Memory B cell (primary cell): ENCODE measurements at places on chromosomes 7 and 10.
A peak's percentile ranks its signal among the peaks of the same experiment; 100 is the strongest.

- H3K27me3 ChIP-seq, result no peaks in the 10 kb centered on the region
- no peak overlapping the region for H3K4me3 ChIP-seq
- DNase-seq, result no peak
- no peak overlapping the region for H3K27ac ChIP-seq
Observed at GRCh38 chr7:24874791-24875190, 105.2 kb downstream of the OSBPL3 start.

DNA sequence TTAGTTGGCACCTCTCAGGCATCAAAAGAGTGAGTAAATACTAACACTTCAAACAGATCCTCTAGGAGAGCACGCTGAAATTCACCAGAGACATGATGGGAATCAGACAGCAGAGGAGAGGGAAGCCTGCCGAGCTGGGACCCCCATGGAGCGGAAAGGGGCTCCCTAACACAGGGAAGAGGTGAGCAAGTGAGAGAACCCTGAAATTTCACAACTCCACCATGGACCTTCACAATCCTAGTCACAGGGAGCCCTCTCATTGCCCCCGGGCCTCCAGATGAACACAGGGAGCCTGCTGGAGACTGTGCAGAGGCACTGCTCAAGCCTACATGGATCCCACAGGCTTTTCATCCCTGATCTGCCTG, 59.2 kb upstream of the ANTXRL start:
- peaks cover 17% of the 10 kb centered on the region for H3K36me3 ChIP-seq
- H3K4me1 ChIP-seq, result peaks cover 4% of the 10 kb centered on the region
- peaks cover under 1% of the 10 kb centered on the region for H3K27me3 ChIP-seq
- DNase-seq, result no peak
- no peak overlapping the region for H3K4me3 ChIP-seq
- no peak overlapping the region for H3K27ac ChIP-seq

DNA sequence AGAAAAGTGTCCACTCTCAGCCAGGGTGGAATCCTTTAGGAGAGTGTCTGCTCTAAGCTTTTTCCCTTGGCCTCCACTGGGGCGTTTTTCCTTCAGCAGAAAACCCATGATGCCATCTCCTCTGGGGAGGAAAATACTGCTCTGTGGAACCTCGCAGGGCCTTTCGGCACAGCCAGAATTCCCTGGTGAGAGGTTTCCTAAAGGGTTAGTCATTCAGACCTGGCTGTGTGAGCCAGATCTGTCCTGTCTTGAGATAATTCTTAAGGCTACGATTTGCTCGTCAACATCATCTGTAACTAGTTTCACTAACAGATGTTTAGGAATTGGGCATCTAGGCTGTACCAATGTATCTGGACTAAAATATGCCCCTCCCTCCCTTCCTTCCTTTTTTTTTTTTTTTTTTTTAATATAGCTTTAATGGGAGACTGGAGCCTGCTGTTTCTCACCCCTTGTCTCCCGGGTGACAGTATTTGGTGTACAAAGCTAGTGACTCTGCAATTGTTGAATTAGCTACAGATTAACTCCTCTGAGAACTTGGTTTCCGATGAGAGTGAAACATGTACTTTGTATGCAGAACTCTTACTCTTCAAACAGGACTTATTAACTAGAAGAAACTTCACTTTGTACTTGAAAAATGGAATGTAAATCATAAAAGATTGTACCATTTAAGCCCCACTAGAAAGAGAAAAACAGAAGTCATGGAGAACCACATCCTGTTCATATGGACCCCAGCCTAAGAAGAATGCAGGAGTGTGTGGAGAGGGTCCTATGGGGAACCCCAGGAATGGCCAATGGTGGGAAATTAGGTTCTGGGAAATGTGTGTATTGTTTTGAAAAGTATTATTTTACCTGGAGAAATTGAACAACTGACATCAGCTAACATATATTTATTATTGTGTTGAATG, 230.9 kb downstream of the CAMK1D start:
- no peak overlapping the region for H3K4me3 ChIP-seq
- peaks cover 34% of the 10 kb centered on the region for H3K4me1 ChIP-seq
- peak overlapping the region; percentile 39 for H3K27ac ChIP-seq
- no peak for DNase-seq
- no peaks in the 10 kb centered on the region for H3K27me3 ChIP-seq

- no peak overlapping the region for H3K4me3 ChIP-seq
- H3K4me1 ChIP-seq, result peaks cover 13% of the 10 kb centered on the region
- no peaks in the 10 kb centered on the region for H3K36me3 ChIP-seq
- DNase-seq, result no peak
- H3K27ac ChIP-seq, result no peak overlapping the region
- H3K27me3 ChIP-seq, result peaks cover 4% of the 10 kb centered on the region
Observed at GRCh38 chr10:113094114-113094486, 144.1 kb downstream of the TCF7L2 start.

DNA sequence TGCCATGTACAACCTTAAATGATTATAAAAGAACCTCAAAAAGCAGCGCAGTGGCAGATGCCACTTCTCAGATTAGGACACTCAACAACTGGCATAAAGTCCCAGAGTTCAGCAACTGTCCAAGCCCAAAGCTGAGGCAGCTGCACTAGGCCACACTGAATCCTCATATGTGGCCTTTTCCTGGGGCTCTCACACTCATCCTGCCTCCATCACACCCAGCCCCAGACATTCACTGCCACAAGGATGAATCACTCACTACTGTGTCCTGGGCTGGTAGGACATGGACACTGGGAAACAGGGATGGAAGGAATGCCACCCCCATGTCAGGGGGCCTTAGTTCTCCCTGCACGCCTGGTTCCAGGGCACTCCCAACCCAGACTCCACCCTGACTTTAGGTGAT, 547.7 kb downstream of the TNS3 start:
- no peak for DNase-seq
- H3K27me3 ChIP-seq, result peaks cover 7% of the 10 kb centered on the region
- no peaks in the 10 kb centered on the region for H3K4me1 ChIP-seq

DNA sequence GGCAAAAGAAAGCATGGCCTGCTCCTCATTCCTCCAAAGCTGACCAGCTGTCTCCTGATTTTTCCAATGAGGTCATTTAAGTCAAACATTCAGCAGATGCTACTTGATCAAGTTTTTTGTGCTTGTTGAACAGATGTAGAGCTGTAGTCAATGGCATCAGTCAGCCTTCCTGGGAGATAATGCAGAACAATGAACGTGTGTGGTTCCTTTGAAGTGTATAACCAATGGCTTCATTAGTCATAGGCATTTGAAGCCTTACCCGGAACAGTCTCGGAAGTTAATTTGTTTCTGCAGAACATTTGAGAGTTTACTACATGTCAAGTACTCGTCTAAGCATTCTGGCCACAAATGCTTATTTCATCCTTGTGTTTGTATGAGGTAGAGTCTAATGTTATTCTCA, 227.1 kb downstream of the ADRA2A start:
- H3K4me1 ChIP-seq, result no peaks in the 10 kb centered on the region
- no peak overlapping the region for H3K27ac ChIP-seq
- DNase-seq, result no peak
- H3K27me3 ChIP-seq, result peaks cover 4% of the 10 kb centered on the region

GRCh38 chr10:119919826-119920225, 27.3 kb downstream of the SEC23IP start:
- no peak for DNase-seq
- H3K4me3 ChIP-seq, result peak overlapping the region; percentile 42
- peak overlapping the region; percentile 78 for H3K27ac ChIP-seq
- H3K36me3 ChIP-seq, result peaks cover 25% of the 10 kb centered on the region

DNA sequence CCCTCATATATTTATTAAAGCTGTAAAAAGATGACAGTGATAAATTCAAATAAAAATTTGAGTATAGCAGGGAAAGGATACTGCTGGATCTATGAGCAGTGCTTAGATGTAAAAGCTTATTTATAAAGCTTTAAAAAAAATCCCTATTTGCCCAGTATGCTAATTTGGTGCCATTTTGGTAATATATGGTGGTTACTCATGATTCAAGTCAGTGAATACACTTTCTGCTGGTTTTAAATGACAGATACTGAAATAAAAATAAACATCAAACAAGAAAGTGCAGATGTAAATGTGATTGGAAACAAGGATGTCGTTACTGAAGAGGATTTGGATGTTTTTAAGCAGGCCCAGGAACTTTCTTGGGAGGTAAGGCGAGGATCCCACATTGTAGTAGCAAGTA, 134.4 kb upstream of the SAMD8 start:
- DNase-seq, result no peak
- peaks cover 24% of the 10 kb centered on the region for H3K4me1 ChIP-seq

DNA sequence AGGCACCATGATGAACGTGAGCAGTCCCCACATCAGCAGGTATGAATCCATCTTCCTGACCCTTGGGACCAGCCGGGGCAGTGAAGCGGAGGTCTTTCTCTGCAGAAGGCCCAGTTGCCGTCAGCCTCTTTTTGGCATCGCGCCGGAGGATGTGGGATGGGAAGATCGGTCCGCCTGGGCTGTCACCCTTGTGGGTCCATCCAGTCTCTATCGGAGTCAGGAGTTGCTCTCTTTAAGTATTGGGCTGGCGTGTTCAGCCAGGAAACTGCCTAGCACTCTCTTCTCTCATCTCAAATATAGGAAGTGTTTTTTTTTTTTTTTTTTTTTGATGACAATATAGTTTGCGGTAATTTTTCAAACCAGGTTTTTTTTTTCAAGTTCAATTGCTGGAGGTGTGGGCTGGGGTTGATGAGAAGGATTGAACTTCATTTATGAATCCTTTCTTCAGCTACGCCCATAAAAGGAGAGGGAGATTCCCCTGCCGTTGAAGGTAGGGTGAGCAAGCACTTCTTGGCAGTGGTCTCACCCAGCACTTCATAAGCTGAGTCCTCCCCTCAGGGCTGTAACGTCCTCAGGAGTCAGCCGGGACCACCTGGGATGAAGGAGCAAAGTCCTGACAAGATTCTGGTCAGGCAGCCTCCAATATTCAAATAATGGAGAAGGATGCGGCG, at the start of gene IL2RA:
Gene IL2RA (minus strand): TSS at position 267 of the 671 bp plus-strand sequence. CDS start 216 bp downstream, at position 51.
- no peak for DNase-seq
- H3K27me3 ChIP-seq, result no peaks in the 10 kb centered on the region
- peak within 1 kb of the TSS; percentile 91 for H3K27ac ChIP-seq
- H3K36me3 ChIP-seq, result peaks cover 2% of the 10 kb centered on the region
- peaks cover 39% of the 10 kb centered on the region for H3K4me1 ChIP-seq

GRCh38 chr7:70448312-70448906, 683.5 kb upstream of the GALNT17 start:
- DNase-seq, result no peak
- no peak overlapping the region for H3K4me3 ChIP-seq

DNA sequence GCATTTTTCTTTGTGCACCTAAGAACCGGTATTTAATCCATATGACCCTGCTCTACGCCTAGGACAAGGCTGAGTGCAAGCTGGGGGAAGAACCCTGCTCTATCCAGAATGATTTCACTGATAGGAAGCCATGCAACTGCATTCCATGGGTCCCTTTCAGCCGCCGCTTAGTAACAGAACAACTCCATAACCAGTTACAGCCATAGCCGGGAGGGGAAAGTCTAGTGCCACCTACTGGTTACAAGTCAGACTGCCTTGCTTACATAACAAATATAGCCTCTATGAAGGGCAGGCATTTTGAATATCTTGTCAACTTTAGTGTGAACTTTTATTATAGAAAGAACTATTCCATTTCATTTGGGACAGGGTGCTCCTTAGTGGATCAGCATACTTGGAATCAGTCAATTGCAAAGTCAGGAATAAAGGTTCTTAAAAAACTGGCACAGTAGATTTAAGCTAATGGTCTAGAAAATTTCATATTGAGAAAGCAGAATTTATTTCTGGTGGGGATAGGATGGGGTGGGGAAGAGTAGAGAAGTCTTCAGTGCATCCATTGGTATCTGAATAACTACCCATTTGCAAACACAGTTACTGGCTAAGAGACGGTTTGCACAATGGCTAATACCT, 521.7 kb downstream of the ADRA2A start:
- H3K4me1 ChIP-seq, result no peaks in the 10 kb centered on the region
- DNase-seq, result peak; percentile 30
- H3K36me3 ChIP-seq, result no peaks in the 10 kb centered on the region
- H3K27ac ChIP-seq, result no peak overlapping the region
- no peak overlapping the region for H3K4me3 ChIP-seq

DNA sequence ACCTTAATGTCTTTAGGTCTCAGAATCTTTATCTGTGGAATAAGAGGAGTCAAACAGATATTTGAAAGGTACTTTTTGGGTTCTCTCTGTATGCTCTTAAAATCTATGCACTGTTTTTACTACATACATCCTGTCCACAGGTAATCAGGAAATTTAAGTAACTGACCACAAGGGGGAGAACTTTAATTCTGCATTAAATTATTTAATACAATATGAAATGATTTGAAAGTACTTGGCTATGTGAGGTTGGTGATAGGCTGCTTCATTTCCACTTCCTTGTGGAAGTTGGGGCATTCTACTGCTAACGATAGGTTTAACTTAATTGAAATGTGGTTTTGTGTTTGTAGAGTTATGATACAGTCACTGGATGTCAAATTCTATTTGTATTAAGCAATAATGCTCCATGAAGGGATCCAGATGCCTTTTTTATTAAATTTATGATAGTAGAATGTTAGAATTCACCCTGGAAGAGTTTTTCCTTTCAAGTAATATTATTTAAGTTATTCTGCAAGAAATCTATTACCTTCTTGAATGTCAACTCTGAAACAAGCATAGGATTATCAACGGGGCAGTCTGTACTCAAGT, 6.0 kb downstream of the TEX47 start:
- no peaks in the 10 kb centered on the region for H3K4me1 ChIP-seq
- no peaks in the 10 kb centered on the region for H3K27me3 ChIP-seq
- no peak overlapping the region for H3K4me3 ChIP-seq
- no peak overlapping the region for H3K27ac ChIP-seq
- H3K36me3 ChIP-seq, result no peaks in the 10 kb centered on the region

DNA sequence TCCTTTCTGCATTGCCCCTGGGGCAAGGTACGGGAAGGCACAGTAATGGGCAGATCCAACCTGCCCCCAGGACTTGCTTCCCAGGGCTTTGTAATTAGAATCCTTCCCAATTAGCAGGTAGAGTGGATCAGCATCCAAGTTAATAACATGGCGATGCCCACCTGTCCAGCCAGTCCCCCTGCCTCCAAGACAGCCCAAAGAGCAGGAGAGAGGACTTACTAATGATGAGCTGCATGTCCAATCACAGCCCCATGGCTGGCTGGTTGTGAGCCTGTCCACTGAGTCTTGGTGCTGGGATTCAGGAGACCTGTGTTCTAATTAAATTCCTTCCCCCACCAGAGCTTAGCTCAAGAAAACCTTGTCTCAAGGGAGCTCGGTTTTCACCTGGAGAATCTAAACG, 49.0 kb downstream of the RPS24 start:
- H3K36me3 ChIP-seq, result no peaks in the 10 kb centered on the region
- DNase-seq, result no peak
- no peaks in the 10 kb centered on the region for H3K4me1 ChIP-seq
- no peak overlapping the region for H3K4me3 ChIP-seq
- H3K27ac ChIP-seq, result no peak overlapping the region
- H3K27me3 ChIP-seq, result peaks cover 20% of the 10 kb centered on the region

GRCh38 chr7:471191-471865, 48.3 kb downstream of the PDGFA start:
- no peak overlapping the region for H3K4me3 ChIP-seq
- peaks cover 7% of the 10 kb centered on the region for H3K27me3 ChIP-seq
- no peak overlapping the region for H3K27ac ChIP-seq

- H3K27me3 ChIP-seq, result peaks cover 1% of the 10 kb centered on the region
- DNase-seq, result no peak
- no peak overlapping the region for H3K27ac ChIP-seq
Observed at GRCh38 chr7:114857605-114858004, 64.3 kb upstream of the MDFIC start.
